Ecto neural progenitor cell (in vitro differentiated cells): ENCODE measurements at places on chromosomes 3 and 15.
A peak's percentile ranks its signal among the peaks of the same experiment; 100 is the strongest.

DNA sequence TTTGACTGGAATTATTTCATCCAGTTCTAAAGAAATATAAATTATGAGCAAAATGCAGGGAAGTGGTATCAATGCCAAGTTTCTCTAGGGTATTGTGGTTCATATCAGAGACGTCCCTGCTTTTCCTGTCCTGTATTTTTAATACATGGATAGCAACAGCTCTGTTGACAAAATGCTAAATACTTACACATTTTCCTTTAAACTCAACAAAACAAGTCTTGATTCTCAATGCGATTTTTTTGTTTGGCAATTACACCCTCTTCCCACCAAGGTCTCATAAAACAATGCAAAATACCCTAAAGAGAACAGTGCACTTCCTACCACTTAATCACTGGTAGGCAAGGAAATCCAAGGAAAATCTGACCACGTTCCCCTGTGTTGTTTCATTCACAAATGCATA, 120.0 kb downstream of the DUT start:
- DNase-seq, result no peak

- no peak for DNase-seq
These were observed 42.1 kb upstream of the NSMCE3 start for GRCh38 chr15:29311696-29312095.

- no peak for DNase-seq
These were observed 263.8 kb downstream of the SLC9A9 start for GRCh38 chr3:143584474-143584873.

- no peak for DNase-seq
These were observed 15.1 kb upstream of the BAHD1 start for GRCh38 chr15:40425681-40426080.

GRCh38 chr3:100075851-100076730, 38.2 kb downstream of the FILIP1L start:
- DNase-seq, result no peak

DNA sequence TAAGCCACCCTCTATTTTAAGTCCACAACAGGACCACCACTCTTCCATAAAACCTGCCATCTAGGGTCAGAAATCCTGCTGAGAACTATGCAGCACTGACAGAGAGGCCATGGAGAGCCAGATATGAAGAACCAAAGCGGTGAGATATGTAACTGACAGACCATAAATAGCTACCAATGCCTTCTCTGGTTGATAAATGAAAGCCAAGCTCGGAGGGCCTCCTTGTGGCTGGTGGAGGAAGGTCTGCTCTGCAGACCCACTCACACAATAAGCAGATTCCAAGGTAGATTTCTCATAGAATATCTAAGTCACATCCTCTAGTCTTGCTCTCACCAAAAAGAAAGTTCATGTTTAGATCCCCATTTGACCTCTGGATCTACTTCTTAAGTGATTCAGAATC, 38.9 kb downstream of the RYK start:
- DNase-seq, result peak; percentile 54

DNA sequence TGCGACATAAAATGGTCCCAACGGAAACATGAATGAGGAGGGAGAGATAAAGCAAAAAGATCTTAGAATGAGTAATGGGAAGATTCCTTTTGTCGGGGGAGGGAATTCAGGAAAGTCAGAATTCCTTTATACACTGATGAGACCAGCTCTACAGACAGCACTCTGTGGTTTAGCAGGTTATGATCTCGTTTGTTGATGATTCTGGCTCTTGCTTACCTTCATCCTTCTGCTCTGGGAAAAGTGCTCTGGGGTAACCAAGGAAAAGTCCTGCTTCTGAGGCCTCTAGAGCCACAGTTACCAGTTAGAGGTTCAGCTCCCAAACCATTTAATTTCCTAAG, 150.7 kb upstream of the NR2E3 start:
- no peak for DNase-seq

DNA sequence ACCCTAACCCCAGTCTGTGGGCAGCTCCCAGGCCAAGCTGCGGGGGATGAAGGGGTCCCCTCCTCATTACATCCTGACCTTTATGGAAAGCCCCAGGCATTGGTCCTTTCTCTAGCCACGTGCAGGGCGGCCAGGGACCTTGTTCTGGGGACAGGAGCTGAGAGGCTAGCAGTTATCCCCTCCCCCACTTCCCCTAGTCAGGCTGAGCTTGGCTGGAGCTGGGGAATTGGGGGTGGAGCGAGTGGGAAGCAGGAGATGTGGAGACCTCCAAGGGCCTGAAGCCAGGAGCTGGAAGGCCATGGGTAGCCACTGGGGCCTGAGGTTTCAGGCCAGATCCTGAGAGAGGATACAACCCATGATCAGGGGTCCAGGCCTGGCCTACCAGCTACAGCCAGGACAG, 45.8 kb downstream of the DNAH1 start:
- DNase-seq, result no peak

- DNase-seq, result no peak
These were observed 75.9 kb downstream of the CYP19A1 start for GRCh38 chr15:51262463-51262862.

- DNase-seq, result no peak
These were observed 510 bp upstream of the COLQ start for GRCh38 chr3:15522016-15522415.

DNA sequence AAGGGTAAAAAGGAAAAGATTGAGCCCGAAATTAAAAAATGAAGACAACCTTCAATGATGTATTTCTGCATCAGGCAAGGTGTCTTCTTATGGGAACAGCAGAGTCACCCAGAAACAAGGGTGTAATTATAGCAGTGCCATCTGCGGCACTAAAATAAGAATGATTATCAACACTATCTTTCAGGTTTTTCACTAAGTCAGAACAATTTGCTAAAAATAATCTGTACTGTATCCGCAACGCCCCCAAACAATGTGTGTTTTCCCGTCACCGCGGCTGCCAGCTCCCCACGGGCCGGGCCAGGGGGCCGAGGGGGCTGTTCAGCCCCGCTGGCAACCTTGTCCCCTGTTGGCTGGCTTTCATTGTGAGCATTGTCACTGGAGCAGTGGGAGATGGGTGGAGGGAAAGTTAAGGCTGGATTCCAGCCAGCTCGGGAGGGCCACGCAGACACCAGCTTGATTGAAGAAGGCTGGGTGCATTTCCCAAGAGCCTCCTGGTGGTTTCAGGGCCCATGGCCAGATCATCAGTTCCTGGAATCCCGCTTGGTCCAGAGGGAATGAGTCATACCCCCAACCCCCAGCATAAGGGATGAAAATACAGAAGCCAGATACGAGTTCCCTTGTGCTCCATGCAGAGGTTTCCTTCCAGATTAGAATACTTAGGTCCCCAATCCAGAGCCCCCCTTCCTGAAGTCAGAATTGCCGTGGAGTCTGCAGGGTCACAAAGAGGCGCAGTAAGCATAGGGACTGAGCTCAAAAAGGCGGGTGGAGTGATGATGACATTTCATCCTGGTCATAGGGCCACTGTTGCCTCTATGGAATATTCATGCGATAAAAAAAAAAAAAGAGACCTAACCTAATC, 90.2 kb upstream of the KLF13 start:
- no peak for DNase-seq

GRCh38 chr3:72680766-72681165, 167.5 kb downstream of the SHQ1 start:
- no peak for DNase-seq

GRCh38 chr3:72299321-72299802, 514.4 kb upstream of the PROK2 start:
- DNase-seq, result no peak

DNA sequence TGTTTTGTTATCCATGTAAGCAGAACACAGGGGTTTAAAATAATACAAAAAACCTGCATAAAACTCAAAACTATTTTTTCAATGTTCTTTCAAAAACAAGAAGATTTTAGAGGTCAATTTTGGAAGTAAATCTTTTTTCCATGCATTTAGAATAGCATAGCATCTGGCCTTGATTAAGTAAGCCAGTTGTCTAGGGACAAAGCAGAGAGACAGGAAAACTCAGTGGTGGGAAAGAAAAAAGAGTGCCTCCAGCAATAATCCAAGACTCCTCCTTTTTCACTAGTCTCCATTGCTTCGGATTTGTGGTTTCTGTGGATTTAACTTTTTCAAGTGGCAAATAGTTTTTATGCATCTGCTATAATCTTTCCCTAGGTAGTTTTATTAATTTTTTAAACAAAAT, 88.9 kb downstream of the SUCNR1 start:
- no peak for DNase-seq

GRCh38 chr3:37519661-37520060, 342.0 kb upstream of the CTDSPL start:
- DNase-seq, result no peak

DNA sequence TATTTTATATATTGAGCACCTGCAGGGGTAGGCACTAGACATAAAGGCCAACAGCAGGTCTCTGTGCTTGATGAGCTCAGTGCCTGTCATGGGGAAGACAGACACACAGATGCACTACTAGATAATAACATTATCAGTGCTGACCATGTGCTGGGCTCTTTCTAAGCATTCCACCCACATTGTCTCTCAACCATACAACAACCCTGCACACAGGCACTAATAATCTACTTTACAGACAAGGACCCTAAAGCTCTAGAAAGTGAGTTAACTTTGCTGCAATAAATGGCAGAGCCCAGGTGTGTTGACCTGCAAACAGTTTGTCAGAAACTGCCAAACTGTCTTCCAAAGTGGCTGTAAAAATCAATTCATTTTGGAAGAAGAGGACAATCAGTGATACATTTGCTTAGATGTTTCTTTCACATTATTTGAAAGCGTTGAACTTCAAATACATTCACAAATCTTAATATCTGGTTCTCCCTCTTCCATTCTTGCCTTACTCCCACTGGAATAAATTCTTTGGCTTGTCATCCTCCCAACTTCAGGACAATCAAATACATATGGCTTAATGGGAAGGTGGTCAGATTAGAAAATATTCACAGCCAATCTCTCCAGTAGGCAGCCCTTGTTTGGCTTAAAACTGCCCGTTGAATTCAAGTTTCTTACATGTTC, 11.0 kb upstream of the PP2D1 start:
- DNase-seq, result no peak

DNA sequence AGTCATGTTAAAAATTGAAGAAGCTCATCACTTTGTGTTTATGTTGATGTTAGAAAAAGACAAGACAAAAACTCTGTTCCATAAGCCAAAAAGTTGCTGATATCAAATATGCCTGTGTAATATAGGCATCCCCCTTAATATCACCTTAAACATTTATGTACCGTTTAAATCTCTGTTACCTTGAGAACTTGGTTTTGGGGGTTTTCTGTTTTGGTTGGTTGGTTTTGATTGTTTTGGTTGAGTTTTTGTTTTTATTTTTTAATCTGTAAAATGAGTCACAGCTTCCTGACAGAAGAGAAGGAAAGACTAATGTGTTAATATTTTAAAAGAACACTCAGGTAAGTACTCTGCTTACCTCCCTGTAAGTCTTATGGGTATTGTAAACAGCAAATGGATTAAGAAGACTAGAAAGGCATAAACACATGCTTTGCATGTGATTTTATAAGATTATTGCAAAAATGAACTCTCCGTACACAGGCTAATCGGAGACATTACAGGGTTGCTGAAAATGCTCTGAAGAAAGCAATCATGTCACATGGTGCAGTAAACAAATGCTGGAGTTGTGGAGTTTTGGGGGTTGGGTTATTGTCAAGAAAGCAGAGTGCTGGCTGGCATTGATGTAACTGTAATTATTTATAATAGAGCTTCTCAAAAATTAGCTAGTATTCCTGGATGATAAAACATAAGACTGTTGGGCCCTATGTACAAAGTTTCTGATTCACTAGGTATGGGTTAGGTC, 69.5 kb upstream of the MBNL1 start:
- no peak for DNase-seq

DNA sequence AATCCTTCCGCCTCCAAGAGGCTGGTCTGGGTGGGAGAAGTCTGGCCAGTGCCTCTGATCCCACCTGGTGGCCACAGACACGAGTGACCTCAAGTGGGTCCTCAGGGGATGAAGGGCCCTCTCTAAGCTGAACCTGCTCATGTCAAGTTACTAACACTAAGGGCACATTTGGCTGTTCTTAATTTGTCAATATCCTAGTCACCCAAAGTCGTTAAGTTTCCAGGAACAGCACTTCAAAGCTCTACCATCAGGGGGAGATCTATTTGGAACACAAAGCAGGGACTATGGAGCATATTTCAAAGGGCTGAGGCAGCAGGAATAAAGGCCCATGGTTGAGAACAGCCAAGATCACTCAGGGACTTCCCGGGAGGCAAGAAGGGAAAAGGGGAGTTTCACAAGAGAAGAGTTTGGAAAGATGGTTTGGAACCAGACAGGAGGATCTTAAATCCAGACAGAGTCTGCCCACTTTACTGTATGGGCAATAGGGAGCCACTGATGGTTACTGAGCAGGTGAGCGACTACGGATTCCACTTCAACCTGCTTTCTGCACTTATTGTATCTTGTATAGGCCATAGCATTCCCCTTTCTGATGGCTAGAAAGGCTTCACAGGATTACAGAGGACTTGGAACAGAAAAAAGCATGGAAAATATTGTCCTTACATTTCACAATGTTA, 13.7 kb downstream of the OXTR start:
- no peak for DNase-seq

DNA sequence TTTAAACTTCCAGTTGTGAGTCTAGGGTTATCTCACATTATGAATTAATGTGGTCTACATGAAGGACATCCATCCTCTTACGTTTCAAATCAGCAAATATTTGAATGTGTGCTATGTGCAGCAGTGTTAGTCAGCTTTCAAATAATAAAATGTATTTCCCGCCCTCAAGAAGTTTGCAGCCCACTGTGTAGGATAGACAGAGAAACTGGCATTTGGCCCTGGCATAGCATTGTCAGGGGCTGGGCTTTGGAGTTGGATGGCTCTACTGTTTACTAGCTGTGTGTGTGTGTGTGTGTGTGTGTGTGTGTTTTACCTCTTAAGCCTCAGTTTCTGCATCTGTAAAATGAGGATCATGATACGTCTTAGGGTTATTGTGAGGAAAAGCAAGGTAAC, 400.5 kb upstream of the C2CD4B start:
- no peak for DNase-seq

DNA sequence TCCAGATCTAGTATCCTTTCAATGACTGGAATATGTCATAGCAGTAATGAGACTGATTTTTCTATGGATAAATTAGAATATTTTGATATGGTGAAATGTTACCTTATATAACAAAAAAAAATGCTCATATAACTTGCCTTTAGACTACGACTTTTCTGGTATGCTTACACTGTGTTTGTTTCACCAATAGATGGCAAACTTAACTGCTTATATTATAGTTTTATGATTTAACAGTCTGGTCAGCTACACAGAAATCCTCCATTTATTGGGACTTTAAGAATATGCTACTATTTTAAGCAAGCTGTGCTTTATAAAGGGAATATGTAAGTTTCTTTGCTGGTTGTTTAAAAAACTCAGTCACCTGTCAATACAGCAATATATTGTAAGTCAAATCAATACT, 205.6 kb downstream of the VGLL3 start:
- DNase-seq, result no peak

DNA sequence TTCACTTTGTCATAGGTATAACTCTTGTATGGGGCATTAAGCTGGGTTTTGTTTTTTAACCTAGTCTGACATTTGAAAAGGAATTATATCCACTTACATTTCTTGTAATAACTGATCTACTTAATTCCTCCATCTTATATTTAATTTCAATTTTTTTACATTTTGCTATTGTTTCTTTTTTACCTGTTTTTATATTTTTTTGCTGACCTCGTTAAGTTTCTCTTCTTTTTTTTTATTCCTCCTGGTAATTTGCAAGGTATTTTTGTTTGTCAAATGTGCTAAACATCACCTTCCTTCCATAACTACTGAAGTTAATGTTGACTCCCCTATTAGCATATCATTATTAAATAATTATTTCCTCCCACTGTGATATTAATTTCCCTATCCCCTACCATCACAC, 87.7 kb upstream of the NR2F2 start:
- DNase-seq, result no peak

- no peak for DNase-seq
These were observed 117.0 kb upstream of the TSPAN3 start for GRCh38 chr15:77187751-77188464.

GRCh38 chr15:84992157-84992944, 10.7 kb downstream of the PDE8A start:
- DNase-seq, result no peak
